ENCODE measurements at places on chromosomes 2 and 18.

DNA sequence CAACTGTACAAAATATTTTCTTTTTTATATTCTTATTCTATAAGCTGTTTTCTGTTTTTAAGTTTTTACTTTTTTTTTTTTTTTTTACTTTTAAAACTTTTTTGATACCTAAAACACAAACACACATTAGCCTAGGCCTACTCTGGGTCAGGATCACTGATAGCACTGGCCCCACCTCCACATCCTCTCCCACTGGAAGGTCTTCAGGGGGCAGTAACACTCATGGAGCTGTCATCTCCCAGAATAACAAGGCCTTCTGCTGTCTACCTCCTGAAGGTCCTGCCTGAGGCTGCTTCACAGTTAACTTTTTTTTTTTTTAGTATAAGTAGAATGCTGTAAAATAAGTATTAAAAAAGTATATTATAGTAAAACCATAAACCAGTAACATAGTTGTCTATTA lies 415.1 kb downstream of the PTPRM start:
- DNase-seq, result no peak

GRCh38 chr18:52222211-52222610 lies 117.8 kb upstream of the DCC start:
- DNase-seq, result no peak

DNA sequence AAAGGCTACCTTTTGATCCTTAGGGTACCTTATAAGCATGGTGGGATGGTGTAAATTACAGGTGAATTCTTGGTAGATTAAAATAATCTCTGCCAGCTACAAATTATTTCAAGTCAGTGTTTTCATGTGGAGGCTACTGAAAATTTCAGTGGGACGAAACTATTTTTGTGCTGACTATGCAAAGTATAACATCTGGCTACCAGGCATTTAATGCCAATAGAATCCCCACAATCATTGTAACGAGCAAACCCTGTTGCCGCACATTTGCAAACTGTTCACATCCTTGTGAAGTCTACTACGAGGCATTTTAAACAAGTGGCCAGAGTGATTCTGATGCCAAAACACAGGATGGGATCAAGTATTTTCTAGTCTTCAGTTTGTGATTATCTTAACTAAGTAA lies 48.1 kb upstream of the SDC1 start:
- no peak for DNase-seq

GRCh38 chr2:100718065-100718629 lies 101.8 kb upstream of the NPAS2 start:
- DNase-seq, result no peak

DNA sequence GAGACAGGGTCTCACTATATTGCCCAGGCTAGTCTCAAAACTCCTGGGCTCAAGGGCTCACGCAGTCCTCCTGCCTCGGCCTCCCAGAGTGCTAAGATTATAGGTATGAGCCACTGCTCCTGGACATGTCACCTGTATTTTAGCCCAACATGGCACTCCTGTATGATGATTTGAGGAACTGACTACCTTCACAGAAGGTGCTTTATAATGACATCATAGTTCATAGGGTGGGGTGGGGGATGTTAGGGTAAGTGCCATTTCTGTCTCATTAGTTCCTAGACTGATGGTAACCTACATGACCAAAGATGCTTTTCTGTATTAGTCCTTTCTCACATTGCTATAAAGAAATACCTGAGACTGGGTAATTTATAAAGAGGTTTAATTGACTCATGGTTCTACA lies 109.7 kb downstream of the MAP4K4 start:
- DNase-seq, result no peak

DNA sequence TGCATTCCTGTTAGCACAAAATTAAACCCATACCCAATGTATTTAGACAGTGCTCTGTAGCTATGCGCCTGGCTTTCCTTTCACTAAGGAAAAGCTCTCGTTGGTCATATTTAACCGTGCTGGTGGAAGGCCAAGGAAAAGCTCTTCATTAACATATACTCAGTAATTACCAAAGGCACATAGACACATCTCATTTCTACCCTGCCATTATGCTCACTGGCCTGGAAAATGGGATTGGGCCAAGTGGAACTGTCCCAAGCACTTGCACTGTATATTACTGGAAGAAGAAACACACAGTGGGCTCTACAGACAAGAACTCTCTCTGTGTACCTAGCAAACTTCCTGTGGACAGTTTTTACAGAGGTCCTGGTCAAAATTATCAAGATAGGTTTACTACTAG lies 274.4 kb downstream of the ERBB4 start:
- DNase-seq, result no peak

GRCh38 chr2:214484239-214484638 lies 73.4 kb downstream of the VWC2L start:
- no peak for DNase-seq

GRCh38 chr18:59446012-59446411 lies 86.9 kb upstream of the LMAN1 start:
- no peak for DNase-seq

- no peak for DNase-seq
Observed at GRCh38 chr2:149586898-149587219, 716 bp downstream of the MMADHC start.

- DNase-seq, result no peak
Observed at GRCh38 chr2:5618271-5618670, 73.9 kb upstream of the SOX11 start.

DNA sequence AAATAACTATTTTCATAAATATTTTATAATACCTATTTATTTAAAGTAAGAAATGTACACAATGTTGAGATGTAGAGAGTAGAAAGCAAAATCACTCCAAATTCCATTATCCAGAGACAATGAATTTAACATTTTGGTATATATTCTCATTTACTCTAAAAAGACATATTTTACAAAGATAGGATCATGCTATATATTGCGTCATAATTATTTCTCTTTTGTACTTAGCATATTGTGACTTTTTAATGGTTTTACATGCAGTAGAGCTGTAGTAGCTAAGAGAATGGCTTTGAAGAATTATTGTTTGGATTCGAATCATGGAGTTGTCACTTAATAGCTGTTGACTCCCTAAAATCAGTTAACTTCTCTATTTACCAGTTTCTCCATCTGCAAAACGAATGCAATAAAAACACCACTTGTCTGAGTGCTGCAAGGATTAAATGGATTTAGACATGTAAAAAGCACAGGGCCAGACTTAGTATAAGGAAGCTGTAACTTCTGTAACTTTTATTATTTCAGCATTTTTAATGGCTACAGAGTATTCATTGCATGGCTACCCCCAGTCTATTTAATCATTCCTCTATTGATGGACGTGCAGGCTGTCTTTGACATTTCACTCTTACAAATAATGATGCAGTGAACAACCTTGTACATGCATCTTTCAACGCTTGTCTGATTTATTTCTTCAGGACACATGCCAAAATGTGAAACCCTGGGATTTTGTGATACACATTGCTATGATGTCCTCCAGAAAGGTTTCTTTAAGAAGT lies 33.2 kb downstream of the KCNS3 start:
- no peak for DNase-seq

DNA sequence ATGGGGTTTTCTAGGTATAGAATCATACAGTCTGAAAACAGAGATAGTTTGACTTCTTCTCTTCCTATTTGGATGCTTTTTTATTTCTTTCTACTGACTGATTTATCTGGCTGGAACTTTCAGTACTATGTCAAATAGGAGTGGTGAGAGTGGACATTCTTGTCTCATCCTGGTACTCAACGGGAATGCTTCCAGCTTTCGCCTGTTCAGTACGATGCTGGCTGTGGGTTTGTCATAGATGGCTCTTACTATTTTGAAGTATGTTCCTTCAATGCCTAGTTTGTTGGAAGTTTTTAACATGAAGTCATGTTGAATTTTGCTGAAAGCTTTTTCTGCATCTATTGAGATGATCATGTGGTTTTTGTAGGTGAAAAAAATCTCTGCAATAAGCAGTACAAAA lies 730.4 kb downstream of the PLCL1 start:
- DNase-seq, result no peak

- no peak for DNase-seq
Observed at GRCh38 chr2:240397924-240398645, 37.4 kb upstream of the GPC1 start.

- DNase-seq, result no peak
Observed at GRCh38 chr18:5380586-5380985, 85.1 kb upstream of the ZBTB14 start.

DNA sequence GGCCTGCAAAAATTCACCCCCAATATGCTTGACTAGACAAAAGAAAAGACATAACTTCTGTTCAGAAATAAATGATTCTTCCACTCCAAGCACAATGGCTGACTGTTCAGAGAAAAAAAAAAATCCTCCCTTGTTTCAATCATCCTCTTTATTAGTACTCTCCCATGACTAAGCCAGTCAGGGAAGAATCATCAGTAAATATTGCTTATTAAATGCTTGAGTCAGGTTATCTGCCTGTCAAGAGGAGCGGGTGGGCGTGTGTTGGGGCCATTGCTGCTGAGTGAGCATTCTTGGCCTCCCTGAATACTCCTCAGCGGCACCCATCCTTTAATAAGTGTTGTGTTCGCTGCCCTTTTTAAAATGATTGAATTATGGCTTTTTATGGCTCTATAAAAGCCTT lies 1334.8 kb upstream of the CELF4 start:
- no peak for DNase-seq

- no peak for DNase-seq
Observed at GRCh38 chr18:9771977-9772660, 64.0 kb downstream of the RAB31 start.

DNA sequence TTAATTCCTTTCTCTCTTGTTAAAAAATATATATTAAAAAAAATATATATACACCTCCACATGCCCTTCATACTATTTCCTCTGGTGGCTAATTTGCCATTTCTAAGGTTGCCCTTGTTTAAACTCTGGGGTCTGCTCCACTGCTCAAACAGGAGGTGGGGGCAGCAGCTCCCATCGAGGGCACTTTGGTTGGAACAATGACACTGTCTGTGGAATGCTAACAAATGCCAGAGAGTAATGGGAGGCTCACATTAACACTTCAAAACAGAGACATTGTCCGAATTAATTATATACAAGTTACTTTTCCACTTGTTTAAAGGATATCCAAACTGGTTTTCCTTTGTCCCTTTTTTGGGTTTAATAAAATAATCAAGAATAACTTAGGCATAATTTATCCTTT lies 58.8 kb upstream of the CD302 start:
- no peak for DNase-seq

- no peak for DNase-seq
Observed at GRCh38 chr18:36409779-36410178, 112.3 kb downstream of the FHOD3 start.

- DNase-seq, result no peak
Observed at GRCh38 chr2:130884013-130884412, 47.3 kb downstream of the ARHGEF4 start.

DNA sequence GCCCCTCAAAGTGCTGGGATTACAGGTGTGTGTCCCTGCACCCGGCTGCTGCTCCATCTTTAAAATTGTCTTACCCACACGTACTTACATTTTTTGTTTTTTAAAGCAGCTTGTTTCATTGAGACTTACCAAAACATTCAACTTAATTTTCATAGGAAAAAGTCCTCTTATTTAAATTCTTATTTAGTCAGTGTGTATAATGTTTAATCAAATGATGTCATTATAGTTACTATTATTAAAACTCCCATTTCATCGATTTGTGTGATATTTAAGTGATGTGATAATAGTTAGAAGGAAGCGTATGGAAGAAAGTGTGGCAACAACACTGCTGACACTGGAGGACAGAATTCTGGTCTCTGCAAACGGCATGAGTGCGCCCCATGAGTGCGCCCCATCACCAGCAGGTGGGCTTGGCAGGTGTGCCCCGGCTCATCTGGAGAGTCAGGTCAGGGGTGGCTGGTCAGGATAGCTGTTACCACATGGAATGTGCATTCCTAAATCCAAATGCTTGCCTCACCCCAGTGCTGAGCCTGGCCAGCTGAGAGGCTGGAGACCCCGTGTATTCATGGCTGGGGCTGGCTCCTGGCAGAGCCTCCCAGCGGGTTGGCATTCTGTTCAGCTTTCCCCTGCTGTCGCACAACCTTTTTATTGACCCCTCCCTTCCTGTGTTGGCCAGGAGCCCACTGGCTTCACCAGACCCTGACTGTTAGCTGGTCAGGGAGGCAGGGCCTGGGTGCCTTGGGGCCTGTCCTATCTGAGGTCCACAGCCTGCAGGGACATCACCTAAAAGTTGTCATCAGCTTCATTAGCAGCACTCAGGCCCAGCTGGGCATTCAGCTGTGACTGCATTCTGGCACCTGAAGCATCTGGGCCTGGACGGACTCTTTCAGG lies 79.7 kb downstream of the AGAP1 start:
- DNase-seq, result no peak

Measured in activated CD8-positive, alpha-beta memory T cell treated with anti-CD3 and anti-CD28 coated beads for 24 hours (primary cell).